RKO (cell line): ENCODE measurements at places on chromosomes 1 and 21.

- DNase-seq = peak; percentile 2
These were observed 450.3 kb upstream of the ZP4 start for GRCh38 chr1:238340989-238341388.

DNA sequence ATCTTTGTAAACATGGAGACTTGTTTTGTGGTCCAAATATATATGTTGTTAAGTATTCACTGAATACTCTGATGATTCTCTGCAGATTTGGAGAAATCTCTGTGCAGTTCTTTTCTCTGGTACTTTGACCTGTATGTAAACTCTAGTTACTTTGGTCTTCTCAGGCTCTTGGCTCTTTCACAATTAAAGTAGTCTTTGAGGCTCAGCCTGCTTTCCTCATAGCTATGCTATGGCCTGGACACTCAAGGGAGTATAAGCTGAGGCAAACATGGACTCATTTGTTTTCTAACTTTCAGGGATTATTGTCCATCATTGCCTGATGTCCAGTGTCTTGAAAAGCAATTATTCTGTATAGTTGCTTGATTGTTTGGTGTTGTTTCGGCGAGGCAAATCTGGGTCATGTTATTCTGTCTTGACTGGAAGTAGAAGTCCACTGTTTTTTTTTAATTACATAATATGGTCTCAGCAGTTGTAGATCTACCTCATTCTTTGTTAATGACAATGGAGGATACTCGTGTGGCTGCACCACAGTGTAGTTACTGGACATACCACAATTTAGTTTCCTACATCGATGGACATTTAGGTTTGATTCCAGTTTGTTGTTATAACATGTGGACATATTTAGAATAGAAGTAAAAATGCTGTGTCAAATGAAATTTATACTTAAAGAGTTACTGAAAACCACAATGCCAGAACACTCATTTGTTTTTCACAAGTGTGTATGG lies 9.2 kb downstream of the PTBP2 start:
- DNase-seq = no peak

- no peak for DNase-seq
These were observed 38.8 kb upstream of the TNFSF4 start for GRCh38 chr1:173245892-173246291.

DNA sequence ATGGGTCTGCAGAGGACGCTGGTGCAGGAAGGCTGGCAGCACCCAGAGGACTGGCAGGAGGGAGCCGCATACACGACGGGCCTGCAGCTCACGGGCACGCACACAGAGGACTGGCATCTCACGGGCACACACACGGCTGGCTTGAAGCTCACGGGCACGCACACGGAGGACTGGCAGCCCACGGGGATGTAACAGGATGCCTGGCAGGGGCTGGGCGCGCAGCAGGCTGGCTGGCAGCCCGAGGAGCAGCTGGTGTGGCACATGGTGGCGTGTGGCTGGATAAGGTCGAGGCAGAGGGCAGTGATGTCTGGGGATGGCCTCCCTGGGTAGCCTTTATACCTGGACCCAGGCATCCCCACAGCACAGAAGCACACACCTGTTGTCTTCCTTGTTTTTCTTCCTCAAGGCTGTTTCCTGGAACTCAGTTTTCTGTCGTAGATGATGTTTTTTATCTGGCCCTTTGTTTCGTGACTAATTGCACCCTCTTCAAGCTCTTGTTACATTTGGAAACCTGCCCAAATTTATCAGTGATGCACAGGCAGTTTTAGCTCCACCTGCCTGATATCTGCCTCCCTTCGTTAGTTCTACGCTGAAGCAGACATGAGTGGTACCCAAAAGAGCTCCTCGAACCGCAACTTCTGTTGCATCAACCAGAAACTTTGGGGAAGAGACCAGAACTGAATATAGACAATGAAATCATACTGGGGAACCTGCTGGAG lies at the start of gene KRTAP12-1:
Gene KRTAP12-1, minus strand, starts transcription at position 303 of the 719 bp plus-strand sequence. Its CDS starts 40 bp downstream, at position 263.
- DNase-seq = no peak

- no peak for DNase-seq
These were observed 242.4 kb upstream of the TMEM51 start for GRCh38 chr1:14910984-14911721.

DNA sequence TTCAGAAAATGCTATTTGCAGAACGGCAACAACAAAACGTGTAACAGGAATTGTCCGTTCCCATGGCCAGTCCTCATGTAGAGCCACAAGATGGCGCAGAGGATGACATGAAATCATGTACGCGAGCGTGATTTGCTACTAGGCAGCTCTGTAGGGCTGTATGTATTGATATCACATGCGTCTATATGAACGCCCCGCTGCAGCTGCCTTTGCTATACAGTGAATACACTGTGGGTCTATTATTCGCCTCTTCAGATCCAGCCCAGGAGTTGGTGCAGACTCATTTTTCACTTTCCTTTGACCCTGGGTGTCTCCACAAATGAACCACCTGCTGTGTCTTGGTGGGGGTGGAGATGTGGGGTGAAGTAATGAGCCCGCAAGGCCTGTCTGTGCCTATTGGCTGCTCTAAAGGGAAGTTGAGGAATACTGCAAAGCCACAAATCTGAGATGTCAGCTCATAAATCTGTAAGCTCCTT lies 361.5 kb downstream of the KIF26B start:
- DNase-seq = no peak

GRCh38 chr1:64569411-64569810 lies 99.5 kb downstream of the CACHD1 start:
- DNase-seq = no peak

- DNase-seq = no peak
These were observed 70.7 kb downstream of the XCL2 start for GRCh38 chr1:168473126-168473525.

DNA sequence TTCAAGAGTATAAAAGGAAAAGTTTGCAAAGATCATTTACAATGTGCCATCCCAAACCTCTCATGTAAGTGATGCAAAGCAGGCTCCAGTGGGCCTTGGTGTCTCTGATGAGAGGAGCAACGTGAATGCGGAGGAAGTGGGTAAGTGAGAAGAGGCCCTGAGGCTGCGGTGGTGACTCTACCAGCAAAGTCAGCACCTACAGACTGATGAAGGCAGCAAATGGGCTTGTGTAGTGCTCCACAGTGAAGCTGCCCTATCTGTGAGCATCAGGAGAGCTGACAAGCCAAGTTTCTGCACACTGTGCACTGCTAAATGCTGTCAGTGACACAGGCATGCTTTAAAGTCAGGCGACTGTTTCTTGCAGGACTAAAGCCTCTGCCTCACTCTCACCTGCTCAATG lies 15.6 kb upstream of the RAP1A start:
- no peak for DNase-seq

DNA sequence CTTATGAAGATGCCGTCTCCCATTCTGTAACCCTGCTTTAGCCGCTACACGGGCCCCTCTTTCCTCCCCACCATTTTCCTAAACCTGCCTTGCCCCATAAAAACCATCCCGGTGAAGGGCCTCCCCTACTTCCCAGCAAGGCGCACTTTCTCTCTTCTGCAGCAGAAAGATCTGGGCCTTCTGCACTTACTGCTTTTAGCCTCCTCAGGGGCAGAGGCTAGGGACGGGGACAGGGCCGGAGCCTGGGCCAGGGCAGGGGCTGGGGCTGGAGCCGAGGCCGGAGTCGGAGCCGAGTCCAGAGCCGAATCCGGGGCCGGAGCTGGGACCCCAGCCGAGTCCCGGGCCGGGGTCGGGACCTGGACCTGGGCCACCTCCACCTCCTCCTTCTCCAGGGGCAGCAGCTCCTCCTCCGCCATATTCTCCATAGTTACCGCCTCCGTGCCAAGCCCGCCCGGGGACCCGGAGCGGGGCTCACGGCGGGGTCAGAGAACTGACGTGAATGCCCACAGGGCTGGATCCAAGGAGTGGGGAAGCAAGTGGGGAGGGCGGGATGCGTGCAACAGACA lies 382 bp downstream of the TRMT1L start:
- DNase-seq = peak; percentile 35

- no peak for DNase-seq
These were observed 10.9 kb upstream of the RGS5 start for GRCh38 chr1:163213626-163214025.

- DNase-seq = no peak
These were observed 17.3 kb upstream of the FHAD1 start for GRCh38 chr1:15229707-15230131.

GRCh38 chr1:181038399-181038873 lies 4.7 kb downstream of the MR1 start:
- DNase-seq = peak; percentile 53

GRCh38 chr1:66774438-66774837 lies 22.2 kb downstream of the DYNLT5 start:
- DNase-seq = no peak

GRCh38 chr1:33298623-33299277 lies 22.1 kb downstream of the A3GALT2 start:
- peak; percentile 73 for DNase-seq

DNA sequence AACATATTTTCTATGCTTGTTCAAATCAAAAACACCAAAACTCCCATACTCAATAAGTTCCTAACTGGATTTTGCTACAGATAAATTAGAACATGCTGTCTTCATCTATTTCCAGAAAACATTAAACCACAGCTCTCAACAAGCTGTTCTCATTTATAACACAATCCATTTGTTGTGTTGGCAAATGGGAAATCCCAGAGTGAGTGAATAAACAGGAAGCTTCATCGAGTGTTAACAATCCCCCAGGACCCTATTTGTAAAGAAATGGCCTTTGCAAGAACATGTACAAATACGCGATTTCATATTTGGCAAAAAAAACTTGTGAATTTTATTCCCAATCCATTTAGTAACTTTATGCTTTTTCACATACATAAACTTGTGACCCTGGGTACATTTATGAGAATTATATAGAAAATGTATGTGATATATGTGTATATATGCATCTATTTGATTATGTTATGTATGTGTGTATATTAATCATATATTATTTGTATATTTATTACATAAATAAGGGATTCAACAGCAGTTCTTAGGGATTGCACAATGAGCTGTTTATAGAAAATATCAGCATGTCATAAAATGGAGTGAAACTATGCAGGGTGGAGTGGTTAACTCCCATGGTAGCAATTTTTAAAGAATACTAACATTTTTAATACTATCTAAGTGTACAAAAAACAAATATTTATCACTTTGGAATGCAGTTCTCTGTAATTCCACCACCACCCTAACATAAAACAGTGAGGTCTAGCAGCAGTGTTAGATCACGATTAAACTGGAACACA lies 160.0 kb downstream of the NEGR1 start:
- no peak for DNase-seq

DNA sequence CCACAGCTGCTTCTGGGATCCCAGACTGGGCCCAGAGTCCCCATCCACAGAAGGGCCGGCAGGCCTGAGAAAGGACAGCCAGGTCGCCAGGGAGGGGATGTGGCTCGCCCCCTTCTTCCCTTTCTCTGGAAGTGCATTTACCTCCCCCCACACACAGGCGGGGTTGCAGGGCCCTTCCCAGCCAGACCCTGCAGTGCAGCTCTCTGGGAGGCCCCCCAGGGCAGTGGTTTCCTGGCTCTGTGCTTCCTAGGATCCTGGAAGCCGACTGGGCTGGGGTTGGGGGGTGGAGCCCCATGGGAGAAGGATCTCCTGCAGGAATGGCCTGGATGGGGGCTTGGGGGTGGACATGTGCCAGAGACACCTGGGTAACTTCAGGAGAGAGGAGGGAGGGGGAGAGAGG lies 4.2 kb upstream of the COL6A1 start:
- DNase-seq = no peak

DNA sequence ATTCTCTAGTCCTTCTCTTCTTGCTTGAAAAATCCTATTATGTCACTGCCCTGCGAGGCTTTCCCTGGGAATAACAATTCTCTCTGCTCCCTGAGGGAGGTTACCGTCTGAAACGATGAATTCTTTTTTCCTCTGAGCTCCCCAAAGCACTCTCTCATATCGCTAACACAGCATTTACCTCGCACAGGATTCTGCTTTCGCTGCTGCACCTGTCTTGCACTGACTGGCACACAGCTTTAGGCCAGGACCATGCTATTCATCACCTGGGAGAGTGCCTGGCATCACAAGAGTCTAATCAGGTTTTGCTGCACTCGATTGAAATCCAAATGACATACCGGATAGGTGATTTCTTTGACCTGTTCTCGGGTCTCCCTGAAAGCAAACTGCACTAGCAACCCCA lies 52.8 kb upstream of the GNG4 start:
- DNase-seq = no peak

DNA sequence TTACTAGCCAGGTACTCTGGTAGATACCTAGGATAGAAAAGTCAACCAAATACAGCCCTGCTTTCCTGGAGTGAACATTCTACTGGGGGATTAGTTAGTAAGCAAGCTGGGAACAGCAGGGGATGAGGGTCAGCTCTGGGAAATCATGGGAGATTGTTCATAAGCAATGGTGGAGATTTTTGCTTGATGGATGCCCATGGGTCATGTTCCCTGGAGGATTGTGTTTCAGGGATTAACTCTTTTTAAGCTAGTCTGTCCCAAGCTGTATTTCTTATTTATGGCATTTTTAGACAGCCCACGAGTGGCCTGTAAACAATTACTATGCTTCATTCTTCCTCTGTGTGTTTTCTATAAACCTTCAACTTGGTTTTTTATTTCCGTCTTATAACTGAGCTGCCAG lies 18.9 kb downstream of the CACHD1 start:
- DNase-seq = no peak

DNA sequence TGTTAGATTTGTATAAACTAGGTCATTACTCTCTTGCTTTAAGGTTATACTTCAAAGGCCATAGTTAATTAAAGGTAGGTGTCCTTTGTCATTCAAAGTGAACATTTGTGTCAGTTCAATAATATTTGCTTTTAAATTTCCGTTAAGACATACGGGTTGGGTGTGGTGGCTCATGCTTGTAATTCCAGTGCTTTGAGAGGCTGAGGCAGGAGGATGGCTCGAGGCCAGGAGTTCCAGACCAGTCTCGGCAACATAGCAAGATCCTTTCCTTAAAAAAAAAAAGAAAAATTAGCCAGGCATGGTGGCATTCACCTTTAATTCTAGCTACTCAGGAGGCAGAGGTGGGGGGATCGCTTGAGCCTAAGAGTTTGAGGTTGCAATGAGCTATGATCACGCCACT lies 80.4 kb downstream of the KIF26B start:
- no peak for DNase-seq

GRCh38 chr1:235657747-235658526 lies 8.4 kb upstream of the GNG4 start:
- no peak for DNase-seq

GRCh38 chr1:119348941-119349340 lies 19.6 kb upstream of the HAO2 start:
- DNase-seq = no peak

DNA sequence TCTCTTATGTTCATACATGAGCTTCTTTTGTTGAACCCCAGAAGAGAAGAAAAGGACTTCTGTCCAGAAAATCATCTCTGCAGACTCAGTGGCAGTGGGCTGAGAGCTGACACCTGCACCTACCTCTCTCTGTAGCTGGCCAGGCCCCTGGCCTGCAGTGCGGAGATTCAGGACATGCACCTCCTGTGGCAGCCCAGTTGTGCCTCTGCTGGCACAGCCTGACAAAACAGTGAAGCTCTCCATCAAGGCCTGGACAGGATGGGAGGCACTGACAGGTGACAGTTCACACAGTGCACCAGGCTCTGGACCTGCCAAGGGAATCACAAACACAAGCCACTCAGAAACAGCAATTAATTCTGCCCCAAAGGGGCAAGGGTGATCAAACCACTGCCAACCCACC lies 88.8 kb downstream of the TGFBR3 start:
- DNase-seq = no peak
